ENCODE measurements at places on chromosomes 13 and 19.

- peak; percentile 30 for DNase-seq
Observed at GRCh38 chr19:39247701-39248664, 673 bp downstream of the IFNL4 start.

DNA sequence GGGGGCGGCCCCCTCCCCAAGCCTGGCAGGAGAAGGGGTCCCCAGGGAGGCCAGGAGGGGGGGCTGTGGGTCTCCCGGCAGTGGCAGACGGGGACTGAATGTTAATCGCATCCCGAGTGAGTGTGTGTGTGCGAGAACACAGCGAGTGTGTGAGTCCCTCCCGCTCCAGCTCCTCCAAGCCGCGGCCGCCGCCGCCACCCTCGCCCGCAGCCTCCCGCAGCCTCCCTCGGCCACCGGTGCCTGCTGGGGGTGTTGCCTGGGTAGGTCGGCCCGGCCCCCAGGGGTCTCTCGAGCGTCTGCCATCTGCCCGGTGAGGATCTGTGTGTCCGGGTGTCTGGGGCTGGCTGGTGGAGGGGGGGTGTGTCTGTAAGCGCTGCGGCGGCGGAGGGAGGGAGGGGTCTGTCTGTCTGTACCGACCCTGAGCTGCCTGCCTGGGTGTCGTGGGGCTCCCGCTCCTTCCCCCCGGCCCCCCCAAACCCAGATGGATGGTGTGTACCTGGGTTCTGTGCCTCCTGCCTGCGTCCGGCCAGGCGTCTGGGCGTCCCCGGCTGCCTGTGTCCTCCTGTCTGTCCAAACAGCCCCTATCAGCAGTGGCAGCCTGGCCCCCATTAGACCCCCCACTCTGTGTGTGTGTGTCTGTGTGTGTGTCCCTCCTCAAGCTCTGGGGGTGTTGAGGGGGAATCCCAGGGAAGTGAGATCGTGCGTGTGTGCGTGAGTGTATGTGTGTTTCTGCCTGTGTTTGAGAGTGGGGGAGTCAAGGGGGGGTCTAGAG lies at the start of gene GRIN2D:
Gene GRIN2D (plus strand): TSS at position 110 of the 772 bp plus-strand sequence. CDS start 4,725 bp downstream, outside the sequence.
- peak; percentile 32 for DNase-seq

- DNase-seq, result no peak
Observed at GRCh38 chr13:109401891-109402290, 384.5 kb downstream of the IRS2 start.

DNA sequence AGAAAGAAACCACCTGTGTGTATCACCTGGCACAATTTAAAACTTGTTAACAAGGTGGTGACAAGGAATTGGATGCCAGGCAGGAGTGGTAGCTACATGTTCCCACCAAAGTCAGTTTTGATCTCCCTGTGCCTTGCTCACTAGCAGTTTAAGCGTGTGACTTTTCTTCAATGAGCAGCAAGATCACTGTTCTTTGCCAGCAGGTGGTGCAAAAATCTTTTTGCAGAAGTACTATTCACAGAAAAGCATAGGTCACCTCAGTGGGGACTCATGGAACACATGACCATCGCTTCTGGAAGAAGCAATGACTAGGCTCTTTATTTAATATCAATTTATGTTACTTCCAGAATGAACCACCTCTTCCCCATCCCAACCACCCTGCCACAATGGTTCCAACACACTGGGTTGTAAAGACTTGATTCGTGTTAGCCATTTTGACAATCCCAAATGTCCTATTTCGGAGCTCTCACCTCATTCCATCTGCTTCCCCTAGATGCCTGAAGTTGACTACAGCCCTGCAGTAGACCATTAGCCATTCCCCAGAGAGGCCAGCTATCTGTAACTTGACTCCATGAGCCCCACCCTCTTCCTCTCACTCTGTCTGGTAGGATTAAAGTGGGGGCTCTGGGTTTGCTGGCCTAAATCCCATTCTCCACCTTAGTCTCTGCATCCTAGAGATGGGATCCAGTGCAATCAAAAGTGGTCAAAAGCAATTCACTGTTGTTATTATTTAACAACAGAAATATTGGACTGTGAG lies 59.1 kb upstream of the TNFRSF19 start:
- no peak for DNase-seq

GRCh38 chr19:41000310-41000737 lies 9.2 kb downstream of the CYP2B6 start:
- DNase-seq, result no peak

GRCh38 chr13:110269509-110270185 lies 37.3 kb downstream of the COL4A1 start:
- DNase-seq, result no peak

GRCh38 chr19:28210886-28211285 lies 1002.1 kb downstream of the UQCRFS1 start:
- DNase-seq, result no peak

DNA sequence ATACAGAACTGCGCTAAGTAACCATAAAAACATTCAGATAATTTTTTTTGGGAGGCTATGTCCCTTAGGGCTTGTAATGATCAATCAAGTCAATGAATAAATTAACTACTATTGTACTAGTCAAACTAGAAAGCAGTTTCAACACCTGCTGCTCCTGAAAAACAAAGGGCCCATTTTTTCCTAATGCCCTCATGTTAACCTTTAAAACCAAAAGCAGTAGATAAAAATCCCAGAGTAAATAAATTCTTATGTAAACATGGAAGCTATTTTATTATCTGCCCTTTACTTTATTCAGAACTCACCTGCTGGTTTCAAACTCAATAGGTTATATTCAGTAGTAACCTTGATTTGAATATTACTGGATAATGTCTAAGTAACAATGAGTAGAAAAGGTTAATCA lies 159.5 kb upstream of the STARD13 start:
- DNase-seq, result no peak

DNA sequence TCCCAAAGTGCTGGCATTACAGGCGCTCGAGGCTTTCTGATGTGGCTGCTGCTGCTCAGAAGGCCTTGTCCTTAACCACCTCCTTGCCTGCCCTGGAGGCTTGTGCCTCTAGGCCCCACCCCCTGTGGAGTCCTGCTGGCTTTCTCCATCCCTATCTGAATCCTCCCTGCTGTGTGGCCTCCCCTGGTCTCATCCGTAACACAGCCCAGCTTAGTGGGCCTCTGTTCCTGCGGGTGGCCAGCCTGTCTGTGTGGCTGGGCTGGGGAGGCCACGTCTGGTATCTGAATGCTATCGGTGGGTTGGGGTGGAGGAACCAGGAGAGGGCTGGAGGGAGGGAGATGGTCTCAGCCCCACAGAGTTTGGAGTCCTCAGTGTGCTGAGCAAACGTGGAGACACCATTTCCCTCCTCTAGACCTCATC lies 4.7 kb downstream of the RPL28 start:
- DNase-seq, result peak; percentile 51

DNA sequence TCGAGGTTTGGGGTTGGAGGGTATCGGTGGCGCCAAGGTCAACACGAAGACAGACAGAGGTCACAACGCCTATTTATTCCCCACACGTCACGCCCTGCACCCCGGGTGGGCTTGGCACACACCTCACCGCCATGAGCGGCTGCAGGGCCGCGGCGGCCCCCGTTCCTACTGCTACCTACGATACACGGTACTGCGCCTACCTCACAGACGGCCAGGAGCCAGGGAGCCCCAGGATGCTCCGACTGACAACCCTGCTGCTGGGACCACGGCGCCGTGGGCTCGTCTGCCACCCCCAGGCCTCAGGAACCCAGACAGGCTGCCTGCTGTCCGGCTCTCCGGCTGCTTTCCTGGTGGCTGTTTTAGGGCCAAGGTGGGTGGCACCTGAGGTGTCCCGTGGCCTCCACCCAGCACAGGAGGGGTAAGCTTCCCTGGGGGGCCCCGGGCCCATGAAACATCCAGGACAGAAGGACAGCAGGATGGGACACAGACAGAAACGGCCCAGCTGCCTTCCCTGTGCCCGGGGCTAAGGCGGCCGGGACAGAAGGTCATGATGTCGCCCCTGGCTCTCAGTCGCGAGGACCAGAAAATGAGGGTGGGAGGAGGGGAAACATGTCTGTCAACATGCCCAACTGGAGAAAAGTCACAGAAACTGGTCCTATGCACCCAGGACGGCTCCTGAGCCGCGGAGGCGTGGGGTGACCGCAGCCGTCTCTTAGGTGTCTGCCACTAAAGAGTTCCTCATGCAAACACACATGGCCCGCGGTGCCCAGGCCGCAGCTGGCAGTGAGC lies 15.0 kb upstream of the SLC39A3 start:
- DNase-seq, result no peak

GRCh38 chr13:109744512-109745051 lies 41.8 kb downstream of the IRS2 start:
- DNase-seq, result no peak

DNA sequence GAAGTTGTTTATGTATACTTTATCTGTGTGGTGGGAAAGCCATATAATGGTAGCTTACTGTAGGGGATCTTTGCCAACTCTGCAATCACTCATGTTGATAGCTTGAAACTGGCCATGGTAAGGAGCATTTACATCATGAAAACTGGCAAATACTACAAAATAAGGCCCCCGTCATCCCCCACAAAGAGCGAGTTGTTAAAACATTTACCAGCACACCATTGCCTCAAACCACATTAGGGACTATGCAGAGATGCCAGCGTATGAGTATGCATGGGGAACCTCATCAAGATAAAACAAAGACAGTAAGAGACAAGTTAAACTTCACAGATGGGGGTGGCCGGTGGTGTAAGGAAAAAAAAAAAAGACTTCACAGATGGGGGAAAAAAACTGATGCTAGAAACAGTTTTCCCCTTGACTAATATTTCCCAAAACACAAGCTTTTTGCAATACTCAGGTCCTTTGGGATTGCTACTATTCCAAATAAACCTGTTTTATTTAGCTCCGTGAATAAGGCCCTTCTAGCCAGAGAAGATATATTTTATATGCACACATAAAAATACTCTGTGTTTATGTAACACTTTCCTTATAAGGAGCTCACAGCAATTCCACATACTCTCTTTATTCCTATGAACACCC lies 70.6 kb upstream of the SERP2 start:
- DNase-seq, result no peak

DNA sequence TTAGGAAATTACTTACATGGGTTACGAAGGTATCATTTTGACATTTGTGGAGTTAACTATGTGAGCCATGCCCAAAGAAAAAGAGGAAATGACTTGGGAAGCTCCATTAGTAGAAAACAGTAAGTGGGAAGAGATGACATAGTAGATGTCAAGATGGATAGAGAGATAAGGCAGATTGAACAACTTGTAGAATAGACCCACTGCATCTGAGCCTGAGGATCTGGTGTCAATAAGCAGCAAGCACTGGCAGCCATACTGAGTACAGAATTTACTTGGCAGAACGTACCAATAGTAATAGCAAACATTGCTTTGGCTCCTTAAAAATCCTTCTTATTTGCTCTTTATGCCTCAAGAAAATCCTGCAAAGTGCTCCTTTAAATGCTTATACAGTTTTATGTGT lies 203.8 kb downstream of the GPC6 start:
- DNase-seq, result no peak

- DNase-seq, result no peak
Observed at GRCh38 chr19:35297515-35297848, 5.5 kb downstream of the MAG start.

GRCh38 chr13:105597573-105597972 lies 937.9 kb downstream of the EFNB2 start:
- no peak for DNase-seq

- no peak for DNase-seq
Observed at GRCh38 chr19:32748497-32748896, 28.9 kb downstream of the TDRD12 start.

- DNase-seq, result peak; percentile 73
Observed at GRCh38 chr19:40365613-40366401, 17.3 kb downstream of the PLD3 start.

- DNase-seq, result no peak
Observed at GRCh38 chr19:7844951-7845350, 14.9 kb downstream of the EVI5L start.

- no peak for DNase-seq
Observed at GRCh38 chr13:73596382-73596781, 537.6 kb downstream of the KLF5 start.

- peak; percentile 85 for DNase-seq
Observed at GRCh38 chr19:50325310-50326100, 3.7 kb downstream of the KCNC3 start.

- DNase-seq, result no peak
Observed at GRCh38 chr13:23678795-23679194, 108.6 kb downstream of the TNFRSF19 start.
